ENCODE measurements at places on chromosomes 4 and X.

- no peak for DNase-seq
Observed at GRCh38 chrX:117835034-117835433, 281.6 kb downstream of the KLHL13 start.

DNA sequence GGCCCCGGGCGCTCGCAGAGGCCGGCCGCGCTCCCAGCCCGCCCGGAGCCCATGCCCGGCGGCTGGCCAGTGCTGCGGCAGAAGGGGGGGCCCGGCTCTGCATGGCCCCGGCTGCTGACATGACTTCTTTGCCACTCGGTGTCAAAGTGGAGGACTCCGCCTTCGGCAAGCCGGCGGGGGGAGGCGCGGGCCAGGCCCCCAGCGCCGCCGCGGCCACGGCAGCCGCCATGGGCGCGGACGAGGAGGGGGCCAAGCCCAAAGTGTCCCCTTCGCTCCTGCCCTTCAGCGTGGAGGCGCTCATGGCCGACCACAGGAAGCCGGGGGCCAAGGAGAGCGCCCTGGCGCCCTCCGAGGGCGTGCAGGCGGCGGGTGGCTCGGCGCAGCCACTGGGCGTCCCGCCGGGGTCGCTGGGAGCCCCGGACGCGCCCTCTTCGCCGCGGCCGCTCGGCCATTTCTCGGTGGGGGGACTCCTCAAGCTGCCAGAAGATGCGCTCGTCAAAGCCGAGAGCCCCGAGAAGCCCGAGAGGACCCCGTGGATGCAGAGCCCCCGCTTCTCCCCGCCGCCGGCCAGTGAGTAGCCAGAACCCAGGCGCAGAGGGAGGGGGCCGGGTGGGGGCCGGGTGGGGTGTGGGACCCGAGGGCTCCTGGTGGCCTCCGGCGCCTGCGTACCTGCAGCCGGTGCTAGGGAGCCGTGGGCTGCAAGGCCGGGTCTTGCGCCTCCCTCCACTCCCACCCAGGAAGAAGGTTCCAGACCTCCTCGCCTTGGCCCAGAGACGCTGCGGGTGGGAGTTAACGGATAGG is 534 bp downstream of the MSX1 start:
- DNase-seq, result no peak

GRCh38 chr4:102497986-102498385 is 3.2 kb upstream of the NFKB1 start:
- no peak for DNase-seq

DNA sequence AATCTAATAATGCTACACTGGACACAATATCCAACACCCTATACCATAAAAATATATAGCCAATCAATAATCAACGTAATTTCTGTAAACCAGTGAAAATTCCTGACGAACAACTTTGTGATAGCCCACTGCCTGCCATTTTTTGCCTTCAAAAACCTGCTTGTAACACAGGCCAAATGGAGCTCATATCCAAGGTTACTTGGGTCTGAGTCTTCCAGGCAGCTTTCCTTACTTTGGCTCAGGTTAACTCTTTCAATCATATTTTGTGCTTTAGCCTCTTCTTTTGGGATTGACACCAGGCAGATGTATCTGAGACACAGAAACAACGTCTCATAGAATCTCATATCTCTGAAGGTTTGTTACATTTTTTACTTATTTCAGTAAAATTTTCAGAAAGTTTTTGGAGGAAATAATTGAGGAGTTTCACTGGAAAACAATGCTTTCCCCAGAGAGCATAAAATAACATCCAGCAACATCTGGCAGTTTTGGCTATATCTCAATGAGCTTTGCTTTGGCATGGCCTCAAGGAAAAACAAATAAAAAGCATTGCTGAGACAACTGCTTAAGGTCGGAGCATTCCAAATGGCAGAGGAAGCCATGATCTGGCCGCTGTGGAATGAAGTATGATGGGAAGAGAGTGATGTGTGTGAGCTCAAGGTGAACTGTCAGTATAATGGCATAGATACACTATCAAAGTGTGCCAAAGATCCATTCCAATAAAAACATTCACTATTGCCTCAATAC is 162.9 kb upstream of the SPIN4 start:
- no peak for DNase-seq

- DNase-seq, result no peak
Observed at GRCh38 chrX:9172464-9172850, 138.5 kb upstream of the FAM9B start.

GRCh38 chr4:147785129-147785528 is 53.2 kb downstream of the ARHGAP10 start:
- DNase-seq, result no peak

DNA sequence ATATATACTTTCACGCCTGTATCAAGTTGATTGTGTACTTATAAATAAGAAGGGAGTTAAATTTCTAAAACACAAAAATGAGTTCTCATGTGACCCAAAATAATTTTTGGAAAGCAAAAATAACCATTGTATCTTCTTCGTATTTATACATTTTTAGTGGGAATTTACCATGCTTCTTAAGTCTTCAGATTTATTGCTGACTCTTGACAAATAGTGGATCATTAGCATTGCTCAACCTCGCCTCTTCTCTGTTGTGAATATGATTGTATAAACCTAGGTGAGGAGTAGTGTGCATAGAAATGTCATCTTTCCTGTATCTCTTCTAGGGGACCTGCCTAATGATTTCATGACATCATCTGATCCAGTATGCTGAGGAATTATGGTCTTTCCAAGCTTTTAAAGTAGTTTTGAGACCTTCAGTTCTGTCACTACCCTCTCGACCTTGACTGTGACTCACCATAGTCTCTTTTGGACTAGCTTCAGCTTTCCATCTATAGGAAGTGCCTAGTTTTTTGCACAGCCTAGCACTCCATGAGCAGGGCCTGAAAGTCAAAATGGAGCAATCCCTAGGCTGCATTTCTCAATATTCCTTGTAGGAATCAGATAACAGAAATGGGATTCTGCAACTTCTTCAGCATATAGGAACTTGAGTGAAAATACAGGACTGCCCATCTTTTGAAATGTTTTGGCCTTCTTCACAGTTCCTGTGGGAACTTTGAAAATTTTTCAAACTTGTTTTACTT is 157.6 kb downstream of the ARX start:
- no peak for DNase-seq

- DNase-seq, result no peak
Observed at GRCh38 chr4:75786526-75786925, 62.1 kb downstream of the USO1 start.

DNA sequence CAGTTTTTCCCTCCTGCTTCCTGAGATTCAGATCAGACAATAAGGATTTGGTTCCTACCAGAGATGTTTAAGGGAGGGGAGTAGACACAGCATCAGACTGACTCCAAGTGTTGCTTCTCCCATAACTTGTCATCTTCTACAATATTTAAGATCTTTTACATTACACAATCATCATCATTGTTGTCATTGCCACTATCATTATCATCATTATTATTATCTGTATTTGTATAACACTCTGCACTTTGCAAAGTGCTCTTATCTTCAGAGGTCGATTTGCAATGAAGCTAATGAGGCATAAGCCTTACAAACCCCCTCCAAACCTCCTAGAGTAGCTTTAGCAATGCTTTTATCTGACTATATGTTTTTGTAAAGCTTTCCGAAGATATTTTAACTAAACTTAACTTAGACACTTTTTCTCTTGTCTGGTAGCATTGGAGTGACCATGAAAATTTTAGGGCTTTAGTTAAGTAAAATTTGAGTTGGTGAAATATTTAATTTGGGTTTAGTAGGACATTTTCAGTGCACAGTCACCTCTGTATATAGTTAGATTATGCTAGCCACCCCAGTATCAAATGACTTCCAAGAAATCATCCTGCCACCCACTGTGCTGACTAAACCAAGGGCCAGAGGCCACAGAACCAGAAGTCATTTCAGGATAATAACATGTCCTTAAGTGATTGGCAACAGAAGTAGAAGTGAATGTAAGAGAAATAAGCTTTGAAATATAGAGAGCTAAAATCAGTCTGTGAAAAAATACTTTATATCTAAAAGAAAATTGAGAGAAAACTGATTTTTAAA is 124.2 kb upstream of the NRK start:
- no peak for DNase-seq

GRCh38 chr4:4981427-4981826 is 37.8 kb downstream of the CYTL1 start:
- DNase-seq, result no peak

GRCh38 chr4:37639551-37640285 is 46.5 kb downstream of the RELL1 start:
- DNase-seq, result no peak

Data from stimulated activated CD4-positive, alpha-beta T cell treated with anti-CD3 and anti-CD28 coated beads, Interleukin-15, amount 100 ng/mL, for 1 hour (primary cell).